ENCODE measurements at places on chromosomes 11 and 22.
A peak's percentile ranks its signal among the peaks of the same experiment; 100 is the strongest.

GRCh38 chr11:19874266-19874665 is 161.6 kb downstream of the NAV2 start:
- DNase-seq: no peak

DNA sequence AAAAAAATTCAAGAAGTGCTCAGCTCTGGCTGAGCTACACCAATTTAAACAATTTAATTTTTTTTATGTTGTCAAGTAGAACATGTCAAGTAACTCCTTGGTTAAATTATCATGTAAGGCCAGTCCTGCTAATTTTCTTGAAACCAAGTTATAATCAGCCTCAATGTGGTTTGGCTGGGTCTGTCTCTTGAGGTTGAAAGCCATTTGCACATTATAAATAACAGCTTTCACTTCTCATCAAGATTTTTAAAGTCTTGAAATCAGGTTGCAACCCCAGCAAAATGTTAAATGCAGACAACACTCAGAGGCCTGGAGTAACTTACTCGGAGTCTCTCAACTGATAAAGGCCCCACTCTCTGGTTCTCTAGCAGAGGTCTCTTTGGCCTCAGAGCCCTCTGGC is 324.4 kb downstream of the BRD1 start:
- no peak for DNase-seq

- DNase-seq: no peak
Observed at GRCh38 chr11:2209900-2210321, 38.3 kb upstream of the TH start.

GRCh38 chr11:12469451-12469850 is 92.1 kb downstream of the PARVA start:
- DNase-seq: no peak

GRCh38 chr11:3004481-3004880 is 12.4 kb upstream of the NAP1L4 start:
- DNase-seq: no peak

GRCh38 chr11:117468888-117469287 is 141.2 kb downstream of the CEP164 start:
- no peak for DNase-seq

- DNase-seq: no peak
Observed at GRCh38 chr11:73461964-73462363, 85.8 kb downstream of the RELT start.

DNA sequence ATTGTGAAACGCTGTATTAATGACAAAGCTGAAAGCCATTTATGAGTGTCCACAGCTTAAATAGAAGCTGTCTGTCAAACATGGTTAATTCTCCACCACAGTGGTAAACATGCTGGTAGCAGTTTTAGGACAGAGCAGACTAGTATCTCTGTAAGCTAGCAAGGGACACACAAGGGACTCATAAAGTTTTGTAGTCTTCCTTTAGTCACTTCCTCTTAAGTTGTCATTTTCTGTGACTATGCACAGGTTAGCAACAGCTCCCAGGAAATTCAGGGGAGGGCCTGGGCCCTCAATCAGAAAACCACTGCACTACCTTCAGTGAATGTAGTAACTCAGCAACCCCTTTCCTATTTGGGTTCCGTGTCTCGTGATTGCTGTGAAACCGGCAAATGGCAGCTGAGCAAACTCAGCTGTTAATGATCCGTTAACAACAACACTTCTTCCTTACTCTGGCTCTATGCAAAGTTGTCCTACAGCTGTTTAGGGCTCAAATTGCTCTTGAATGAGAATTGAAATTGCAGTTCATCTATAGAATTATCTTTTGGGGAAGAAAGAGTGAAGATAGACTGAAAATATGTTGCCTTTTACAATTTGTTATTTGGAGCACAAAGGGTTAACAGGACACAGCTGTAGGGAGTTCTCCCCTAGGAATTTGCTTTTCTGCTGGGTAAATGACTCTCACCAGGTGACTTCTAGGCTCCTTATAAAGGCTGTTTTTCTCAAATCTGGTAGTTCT is at the start of gene MMP26:
MMP26 (plus strand) TSS at position 731 of the 736 bp plus-strand sequence.
- DNase-seq: no peak

GRCh38 chr22:29703569-29704195 is 16.1 kb upstream of the CABP7 start:
- DNase-seq: no peak

- no peak for DNase-seq
Observed at GRCh38 chr11:47149782-47150181, 26.9 kb downstream of the ARFGAP2 start.

GRCh38 chr11:130689222-130689908 is 226.9 kb downstream of the SNX19 start:
- DNase-seq: no peak

GRCh38 chr11:120931057-120931779 is 92.7 kb upstream of the TBCEL start:
- no peak for DNase-seq

DNA sequence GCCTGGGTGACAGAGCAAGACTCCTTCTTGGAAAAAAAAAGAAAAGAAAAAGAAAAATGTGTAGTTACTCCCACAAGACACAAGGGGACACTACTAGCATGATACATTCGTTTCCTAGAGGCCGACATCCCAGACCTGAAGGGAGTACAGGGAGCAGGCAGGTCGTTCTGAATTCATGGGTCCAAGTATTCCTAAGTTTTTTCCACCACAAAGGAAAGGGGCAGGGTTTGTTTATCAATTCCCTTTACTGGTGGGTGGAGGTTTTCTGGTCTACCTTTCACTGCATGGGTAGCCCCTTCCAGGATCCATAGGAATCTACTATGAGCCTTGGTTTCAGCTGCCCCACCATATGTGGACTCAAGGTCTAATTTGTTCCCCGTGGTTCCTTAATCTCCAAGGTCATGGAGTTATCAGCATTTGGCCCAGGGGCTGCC is 11.8 kb downstream of the TIGD3 start:
- DNase-seq: peak; percentile 47

DNA sequence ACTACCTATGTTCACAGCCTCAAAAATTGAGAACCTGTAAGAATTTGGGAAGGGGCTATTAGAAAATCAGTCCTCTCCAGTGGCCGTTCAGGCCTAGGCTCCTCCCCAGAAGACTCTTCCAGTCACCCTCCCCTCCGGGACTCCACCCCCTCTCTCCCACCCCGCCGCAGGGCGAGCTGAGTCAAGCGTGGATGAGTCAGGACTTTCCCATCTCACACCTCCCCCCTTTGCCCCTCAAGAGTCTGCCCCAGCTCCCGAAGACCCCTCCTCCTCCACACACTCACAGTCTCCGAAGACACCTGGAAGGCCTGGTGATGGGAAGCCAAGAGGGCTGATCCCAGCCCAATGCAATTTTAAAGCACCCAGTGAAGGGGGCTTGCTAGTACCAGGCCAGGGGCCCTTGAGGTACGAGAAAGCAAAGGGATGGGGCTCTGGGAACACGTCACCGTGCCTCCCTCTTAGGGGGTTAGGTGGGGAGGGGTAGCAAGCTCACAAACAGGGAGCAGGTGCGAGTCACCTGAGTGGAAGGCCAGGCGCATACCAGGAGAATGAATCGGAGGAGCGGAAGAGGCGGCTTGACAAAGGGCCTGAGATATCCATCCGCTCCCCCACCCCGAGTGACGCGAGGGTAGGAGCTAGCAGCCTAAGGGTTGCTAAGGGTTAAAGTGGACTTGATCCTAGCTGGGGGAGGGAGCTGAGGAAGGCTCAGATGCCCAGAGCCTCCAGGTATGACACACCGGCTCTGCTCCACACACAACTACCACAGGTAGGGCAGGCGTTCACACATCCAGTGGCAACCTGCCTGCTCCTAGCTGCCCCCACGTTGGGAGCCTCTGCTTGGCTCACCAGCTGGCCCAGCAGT is 13.6 kb downstream of the BCL9L start:
- peak; percentile 89 for DNase-seq

DNA sequence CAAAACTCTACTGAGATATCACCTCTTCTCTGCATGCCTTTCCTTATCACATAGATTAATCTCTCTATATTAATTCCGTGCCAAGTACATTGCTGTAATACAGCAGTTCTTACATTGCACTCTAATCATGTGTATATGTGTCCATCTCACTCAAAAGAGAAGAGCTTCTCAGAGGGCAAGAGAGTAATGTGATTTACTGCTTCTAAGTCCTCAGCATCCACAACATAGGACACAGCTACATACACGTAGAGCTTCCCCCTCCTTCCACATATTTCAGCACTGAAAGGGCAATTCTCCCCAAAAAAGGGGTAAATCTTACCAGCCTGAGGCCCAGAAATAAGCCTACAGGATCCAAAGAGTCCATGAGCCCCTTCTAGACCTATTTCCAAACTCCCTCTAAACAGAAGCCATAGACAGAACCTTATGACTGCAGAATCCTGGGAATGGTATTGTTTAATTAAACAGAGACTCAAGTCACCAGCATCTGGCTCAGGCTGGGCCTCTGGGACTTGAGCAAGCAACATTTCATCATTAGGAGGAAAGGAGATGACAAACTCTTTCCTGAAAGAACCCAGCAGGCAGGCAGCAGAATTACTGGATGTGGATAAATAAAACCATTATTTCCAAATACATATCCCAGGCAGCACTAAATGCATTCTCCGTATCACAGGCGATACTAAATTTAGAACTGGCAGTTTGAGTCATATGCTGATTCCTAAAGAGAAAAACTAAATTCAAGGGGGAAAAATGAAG is 87.2 kb downstream of the KCNC1 start:
- DNase-seq: no peak

DNA sequence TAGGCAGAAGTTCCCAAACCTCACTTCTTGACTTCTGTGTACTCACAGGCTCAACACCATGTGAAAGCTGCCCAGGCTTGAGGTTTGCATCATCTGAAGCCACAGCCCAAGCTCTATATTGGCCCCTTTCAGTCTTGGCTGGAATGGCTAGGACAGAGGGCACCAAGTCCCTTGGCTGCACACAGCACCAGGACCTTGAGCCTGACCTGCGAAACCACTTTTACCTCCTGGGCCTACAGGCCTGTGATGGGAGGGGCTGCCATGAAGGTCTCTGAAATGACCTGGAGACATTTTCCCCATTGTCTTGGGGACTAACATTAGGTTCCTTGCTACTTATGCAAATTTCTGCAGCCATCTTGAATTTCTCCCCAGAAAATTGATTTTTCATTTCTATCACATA is 288.3 kb upstream of the ZC3H12C start:
- no peak for DNase-seq
